Heart right ventricle (tissue), 16 donors: ENCODE measurements at places on chromosomes 16 and 17. TPM values are rescaled to one million over a fixed set of nuclear protein-coding genes. Genes with fewer than 3 reads are reported as not detected.

The LGALS9B gene
- polyA plus RNA-seq = not detected

The CLEC19A gene
- polyA plus RNA-seq = not detected

The WSCD1 gene
- 3.9 TPM for polyA plus RNA-seq

The IL34 gene
- 0.72 TPM for polyA plus RNA-seq

The MYO1C gene
- polyA plus RNA-seq = 101 TPM

DNA sequence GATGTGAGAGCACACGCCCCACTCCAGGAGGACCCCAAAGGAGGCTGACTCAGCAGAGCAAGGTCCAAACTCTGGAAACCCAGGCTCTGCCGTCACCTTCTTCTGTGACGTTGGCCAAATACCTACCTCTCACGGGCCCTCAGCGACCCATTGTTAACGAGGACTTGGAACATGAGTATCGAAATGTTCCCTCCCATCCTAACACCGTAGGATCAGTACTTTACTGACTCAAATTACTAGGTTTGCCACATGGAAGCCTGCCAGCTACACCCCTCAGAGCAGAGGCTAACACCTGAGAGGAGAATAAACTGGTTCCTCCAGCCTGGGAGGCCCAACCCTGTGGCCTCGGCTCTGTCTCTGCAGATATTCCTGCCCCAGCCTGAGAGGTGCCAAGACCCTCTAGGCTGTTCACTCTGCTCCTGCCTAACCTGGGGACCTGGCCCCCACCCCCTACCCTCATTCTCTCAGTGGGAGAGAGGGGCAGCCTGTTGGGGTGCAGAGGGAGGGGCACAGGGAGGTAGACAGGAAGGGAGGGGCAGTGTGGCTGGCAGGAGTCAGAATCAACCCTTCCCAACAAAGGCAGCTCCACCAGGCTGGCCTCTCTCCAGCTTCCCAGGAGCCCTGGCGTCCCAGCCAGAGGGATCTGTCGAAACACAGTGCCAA, 4.4 kb downstream of the PITPNM3 start:
- DNase-seq = no peak

- no peak for DNase-seq
Observed at GRCh38 chr16:57123974-57124674, 31.7 kb downstream of the CPNE2 start.

DNA sequence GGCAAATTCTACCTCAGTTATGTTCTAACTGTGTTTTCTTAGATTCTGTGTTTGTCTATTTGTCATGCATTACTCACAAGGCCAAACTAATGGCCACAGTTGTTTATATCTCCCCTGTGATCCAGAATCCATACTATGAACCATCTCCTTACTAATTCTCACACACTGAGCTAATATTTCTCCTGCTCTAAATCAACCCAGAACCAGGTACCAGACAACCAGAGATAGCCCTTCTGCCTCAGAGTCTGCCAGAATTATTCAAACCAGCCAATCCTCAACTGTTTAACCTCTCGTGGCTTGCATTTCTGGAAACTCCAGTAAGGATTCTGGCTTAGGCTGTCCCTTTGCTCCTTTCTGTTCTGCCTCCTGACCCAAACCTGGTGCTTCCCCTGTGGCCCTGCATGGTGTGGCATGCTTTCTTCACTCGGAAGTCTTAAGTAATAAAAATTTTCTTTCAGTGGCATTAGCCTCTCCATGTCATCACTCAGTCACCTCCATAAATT, 59.4 kb downstream of the EFCAB5 start:
- no peak for DNase-seq

DNA sequence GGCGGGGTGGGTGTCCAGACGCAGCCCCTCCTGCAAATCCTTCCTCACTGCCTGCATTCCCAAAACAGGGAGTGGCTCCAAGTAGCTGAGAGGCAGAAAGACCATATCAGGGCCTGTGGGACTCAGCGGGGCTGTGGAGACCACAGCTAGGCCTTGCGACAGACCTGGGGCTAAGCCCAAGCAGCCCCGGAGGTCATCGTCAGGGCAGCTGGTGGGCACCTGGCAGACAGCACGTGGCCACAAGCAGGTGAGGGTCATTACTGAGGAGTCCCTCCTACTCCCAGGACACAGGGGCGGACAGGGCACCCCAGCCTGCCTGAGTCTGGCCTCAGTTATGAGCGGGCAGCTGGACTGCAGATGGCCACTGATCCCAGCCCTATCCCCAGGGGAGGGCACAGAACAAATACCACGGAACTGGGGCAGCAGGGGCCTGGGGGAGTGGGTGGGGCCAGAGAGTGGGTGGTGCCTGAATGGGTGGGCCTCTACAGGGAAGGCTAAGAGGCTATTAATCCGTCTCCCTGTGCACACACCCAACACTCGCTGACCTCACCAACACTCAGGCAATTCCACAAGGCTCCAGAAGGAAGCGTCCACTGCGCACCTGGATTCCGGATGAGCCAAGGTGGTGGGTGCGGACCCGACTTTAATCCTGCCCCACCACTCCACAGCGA, 8.5 kb downstream of the HS3ST6 start:
- no peak for DNase-seq

DNA sequence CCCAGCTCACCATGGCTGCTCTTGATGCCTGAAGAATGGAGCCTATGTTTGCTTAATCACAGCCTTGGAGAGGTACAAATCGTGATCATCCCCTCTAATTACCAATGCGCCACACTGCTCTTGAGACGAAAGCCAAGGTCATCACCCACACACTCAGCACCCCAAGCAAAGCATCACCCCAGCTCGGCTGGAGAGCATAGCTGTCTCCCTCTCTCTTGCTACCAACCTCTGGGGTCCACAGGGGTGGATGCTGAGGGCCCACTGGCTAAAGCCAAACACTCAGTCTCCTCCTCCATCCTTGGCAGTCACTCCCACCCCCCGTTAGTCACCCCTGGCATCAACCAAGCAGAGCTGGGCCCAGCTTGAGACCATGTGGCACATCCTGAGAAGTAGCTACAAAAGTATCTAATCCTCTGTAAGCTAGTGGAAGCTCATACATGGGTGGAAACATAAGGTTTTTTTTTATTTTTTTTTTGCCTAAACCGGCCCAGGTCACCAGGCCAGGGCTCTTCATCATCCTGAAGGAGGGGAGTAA, 44.8 kb downstream of the PIMREG start:
- DNase-seq = no peak

GRCh38 chr16:49596068-49596467, 222.5 kb downstream of the C16orf78 start:
- DNase-seq = peak; percentile 22

GRCh38 chr17:57684711-57685498, 60.2 kb downstream of the CCDC182 start:
- DNase-seq = no peak

DNA sequence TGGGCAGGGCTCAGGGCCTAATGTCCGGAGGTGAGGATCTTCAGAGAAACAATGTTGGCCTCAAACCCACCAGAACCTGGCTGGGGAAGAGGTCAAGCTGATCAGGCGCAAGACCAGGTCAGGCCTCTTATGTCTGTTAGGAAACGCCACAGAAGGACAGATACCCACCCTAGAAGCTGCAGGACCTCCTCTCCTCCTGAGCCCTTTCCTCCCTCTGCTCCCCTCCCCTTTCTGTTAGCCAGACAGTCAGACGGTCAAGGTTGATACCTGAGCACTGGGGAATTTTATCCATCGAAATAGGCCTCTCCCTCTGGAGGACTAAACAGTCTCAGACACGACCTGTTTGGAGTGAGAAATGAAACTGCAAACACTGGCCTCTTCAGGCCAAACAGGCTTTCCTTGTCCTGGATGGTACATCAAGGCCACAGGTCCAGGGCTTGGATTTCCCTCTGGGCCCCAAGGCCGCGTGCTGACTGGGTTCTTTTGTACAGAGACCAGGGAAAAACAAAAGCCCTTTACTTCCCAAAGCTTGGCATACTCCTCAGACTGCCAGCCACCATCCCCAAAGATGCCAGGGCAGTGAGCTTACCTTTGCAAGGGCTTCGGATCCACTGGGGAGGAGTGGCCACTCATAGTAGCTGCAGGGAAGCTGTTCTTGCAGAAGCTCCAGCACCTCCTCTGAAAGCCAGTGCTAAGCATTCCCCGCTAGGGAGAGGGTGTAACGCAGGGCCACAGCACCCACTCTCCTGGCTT, 135.8 kb downstream of the CCDC182 start:
- DNase-seq = no peak

- DNase-seq = no peak
Observed at GRCh38 chr17:67863624-67864247, 38.4 kb downstream of the BPTF start.

DNA sequence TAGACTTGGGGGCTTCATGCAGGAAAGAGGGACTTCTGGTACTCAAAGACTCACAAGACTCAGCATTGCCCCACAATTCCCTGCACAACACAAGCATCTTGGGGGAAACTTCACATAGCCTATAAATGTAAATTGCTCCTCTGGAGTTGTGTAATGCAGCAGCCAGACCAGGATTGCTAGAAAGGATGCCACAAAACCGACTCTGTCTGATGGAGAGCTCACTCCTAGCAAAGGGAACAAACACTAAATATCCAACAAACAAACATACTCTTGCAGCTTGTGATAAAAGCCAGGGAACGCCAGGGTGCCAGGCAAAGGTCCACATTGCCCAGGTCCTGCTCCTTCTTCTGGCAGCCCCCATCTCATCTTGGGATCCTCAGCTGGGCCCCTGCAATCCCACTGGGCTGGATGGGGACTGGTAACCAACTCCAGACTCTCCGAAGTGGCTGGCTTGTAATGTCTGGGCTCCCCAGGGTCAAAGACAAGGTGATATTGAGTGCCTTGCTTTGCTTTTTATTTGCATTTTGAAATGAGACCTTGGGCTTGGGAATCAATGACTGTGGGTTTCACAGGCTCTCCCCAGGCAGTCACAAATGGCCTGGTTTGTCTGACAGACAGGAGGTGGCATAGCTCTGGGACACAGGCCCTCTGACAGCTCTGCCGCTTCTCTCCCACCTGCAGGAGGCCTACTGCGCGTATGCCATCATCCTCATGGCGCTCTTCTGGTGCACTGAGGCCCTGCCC, 15.3 kb downstream of the SLC13A2 start:
- DNase-seq = no peak

GRCh38 chr17:7313088-7313889, 1.9 kb downstream of the GPS2 start:
- no peak for DNase-seq

DNA sequence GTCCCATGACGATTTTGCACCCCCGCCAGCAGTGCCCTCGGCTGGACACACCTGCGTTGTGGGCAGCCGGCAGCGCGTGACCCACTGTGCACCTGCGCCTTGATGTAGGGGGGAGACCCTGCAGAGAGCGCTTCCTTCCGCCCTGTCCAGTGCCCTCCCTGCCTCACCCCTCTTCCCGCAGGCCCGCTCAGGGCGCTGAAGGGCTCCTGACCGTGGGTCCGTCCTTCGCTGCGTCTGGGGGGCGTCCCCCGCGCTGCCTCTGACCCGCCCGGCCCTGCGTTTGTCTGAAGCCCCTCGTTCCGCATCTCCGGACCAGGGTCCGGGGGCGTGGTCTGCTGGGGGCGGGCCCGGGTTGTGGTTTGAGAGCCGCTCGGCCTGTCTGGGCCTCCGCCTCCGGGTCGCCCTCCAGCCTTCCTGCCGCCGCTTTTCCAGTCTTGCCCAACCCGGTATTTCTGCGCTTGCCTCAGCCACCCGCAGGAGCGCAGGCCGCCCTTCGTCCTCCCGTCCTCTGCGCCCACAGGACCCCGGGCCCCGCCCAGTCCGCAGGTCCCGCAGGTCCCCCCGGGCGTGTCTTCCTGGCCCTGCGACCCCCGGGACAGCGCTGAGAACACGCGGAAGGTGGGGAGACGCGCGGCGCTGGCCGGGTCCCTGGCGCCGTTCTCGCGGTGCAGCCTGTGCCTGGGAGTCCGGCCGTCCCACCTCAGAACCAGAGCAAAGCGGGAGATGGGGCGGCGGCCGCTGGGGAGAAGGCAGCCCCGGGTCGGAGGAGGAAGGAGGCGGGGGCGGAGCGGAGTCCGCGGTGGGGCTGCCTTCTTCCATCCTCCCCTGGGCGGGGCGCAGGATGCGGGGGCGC, 4.0 kb upstream of the IL17C start:
- peak; percentile 57 for DNase-seq

DNA sequence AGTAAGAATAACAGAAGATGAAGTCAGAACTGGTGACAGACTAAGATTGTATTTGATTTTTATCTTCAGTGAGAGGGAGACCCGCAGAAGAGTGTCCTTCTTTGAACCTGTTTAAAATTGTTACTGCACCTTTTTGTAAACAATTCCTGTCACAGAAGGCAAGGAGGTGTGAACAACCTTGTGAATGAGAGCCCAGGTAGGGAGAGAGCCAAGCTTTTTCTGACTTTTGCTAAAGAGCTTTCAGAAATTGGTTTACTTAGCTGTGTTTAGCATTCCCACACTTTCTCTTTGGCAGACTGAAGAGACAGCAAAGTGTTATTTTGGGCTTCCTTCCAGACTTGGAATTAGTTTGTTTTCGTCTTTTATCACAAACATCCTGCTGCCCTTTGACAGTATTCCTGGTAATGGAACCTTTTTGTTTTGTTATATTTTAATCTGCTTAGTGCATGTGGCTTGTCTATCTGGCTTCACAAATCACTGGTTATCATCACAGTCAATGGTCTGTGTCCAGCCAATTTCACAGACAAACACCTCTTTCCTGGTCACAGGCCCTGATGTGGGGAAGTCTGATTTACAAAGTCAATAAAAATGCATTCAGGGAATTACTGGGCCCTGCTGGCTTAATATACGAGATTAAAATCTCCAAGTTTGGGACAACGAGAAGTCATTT, 85.7 kb upstream of the HS3ST2 start:
- no peak for DNase-seq

- DNase-seq = no peak
Observed at GRCh38 chr16:9060225-9060624, 31.2 kb upstream of the HAPSTR1 start.

GRCh38 chr17:83036666-83037065, 42.7 kb upstream of the METRNL start:
- DNase-seq = no peak

DNA sequence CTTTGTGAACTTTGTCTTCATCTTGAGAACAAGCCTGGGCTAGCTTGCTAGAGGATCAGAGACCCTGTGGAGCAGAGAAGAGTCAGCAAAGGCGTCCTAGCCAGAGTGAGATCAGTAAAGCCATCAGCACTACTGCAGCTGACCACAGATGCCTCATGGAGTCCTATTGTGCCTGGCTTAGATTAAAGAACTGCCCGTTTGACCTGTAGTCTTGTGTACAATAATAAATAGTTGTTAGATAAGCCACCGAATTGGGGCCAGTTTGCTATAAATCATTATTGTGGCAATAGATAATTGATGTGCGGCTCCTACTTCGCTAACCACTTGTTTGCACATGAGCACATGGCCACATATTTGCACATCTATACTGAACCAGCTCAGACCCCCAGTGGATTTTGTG, 103.0 kb downstream of the CYLD start:
- no peak for DNase-seq

DNA sequence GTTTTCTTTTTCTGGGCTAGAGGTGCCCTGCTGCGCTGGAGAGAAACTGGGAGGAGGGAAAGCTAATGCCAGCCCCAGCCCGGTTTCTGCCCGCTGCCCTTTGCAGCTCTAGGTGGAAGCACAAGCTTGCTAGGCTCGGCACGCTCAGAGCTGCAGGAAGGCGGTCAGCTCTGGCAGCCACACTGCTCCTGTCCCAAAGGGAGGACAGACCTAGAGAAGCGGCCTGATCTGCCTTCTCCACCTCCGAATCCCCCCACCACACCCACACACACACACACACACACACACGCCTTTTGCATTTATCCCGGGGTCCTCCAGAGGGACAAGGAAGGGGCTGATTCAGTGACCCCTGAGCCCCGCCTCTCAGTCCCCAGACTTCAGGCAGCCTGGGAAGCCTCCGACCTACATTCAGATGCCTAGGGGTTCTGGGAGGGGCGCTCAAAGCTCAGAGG, 418.1 kb downstream of the SOX9 start:
- no peak for DNase-seq
